A549 (cell line): ENCODE measurements at places on chromosomes 2 and 18.

DNA sequence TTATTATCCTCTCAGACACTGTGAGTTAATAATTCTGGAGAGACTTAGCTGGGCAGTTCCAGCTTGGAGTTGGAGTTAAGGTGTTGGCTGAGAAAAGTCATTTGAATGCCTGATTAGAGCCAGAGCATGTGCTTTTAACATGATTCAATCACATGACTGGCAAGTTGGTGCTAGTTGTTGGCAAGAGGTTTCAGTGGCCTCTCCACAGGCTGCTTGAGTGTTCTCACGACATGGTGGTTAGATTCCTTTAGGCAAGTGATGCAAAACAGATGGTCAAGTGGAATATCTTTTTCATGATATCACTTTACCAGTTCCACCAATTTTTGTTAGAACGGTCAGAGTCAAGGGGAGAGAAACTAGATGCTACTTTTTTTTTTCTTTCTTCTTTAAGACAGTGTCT lies 262.7 kb upstream of the FN1 start:
- no peak for DNase-seq

GRCh38 chr2:209334188-209335017 lies 89.4 kb upstream of the MAP2 start:
- DNase-seq, result peak; percentile 6

DNA sequence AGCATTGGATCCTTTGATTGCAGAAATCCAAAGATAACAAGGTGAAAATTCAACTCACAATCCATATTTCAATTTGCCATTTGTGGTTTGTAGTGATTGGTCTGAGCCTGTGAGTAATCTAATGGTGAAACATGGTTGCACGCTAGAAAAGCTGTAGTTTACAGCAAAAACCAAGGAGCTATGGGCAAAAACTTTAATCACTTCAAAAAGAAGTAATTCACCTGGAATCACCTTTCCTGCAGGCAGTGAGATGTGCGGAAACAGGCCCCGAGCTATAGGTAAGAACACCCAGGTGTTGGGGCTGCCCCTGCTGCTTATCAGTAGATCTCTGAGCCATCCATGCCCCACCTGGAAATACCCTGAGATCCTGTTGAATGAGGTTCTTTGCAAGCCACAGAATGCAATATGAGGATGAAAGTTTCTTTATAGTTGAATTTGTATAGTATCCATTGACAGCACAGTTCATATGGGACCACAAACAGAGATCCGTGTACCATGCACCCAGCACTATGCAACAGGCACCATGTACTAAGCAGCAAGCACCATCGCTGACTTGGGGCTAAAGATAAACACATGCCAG lies 208.2 kb downstream of the SPP2 start:
- DNase-seq, result no peak

- DNase-seq, result no peak
Observed at GRCh38 chr2:86357392-86357963, 20.1 kb upstream of the REEP1 start.

- DNase-seq, result no peak
Observed at GRCh38 chr2:232890536-232890895, 20.5 kb downstream of the SNORC start.

DNA sequence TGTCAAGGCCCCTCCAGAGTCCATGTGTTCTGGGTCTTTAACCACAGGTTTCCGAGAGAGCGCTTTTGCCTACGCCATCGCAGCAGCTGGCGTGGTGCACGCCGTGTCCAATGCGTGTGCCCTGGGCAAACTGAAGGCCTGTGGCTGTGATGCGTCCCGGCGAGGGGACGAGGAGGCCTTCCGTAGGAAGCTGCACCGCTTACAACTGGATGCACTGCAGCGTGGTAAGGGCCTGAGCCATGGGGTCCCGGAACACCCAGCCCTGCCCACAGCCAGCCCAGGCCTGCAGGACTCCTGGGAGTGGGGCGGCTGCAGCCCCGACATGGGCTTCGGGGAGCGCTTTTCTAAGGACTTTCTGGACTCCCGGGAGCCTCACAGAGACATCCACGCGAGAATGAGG lies 9.3 kb downstream of the WNT10A start:
- no peak for DNase-seq

DNA sequence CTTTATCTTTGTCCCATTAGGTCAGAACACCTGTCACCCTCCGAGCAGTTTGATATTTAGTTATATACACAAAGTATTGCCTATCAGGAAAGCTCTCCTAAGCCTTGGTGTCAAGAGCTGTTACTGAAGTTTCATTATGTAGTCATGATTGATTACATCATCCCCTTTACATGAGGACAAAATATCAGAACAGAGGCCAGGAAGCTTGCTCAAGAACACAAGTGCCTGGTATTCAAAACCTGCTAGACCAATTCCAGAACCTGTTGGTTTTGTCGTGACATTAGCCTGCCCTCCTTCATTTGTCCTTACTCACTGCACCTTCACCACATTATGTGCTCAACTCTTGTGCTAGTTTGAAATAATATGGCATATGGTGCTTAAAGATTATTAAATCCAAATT lies 377.1 kb downstream of the CDH19 start:
- no peak for DNase-seq

GRCh38 chr18:40066368-40066767 lies 1888.7 kb upstream of the PIK3C3 start:
- DNase-seq, result no peak
